Fibroblast of skin of right quadriceps (primary cell): ENCODE measurements at places on chromosomes 7 and 10.
A peak's percentile ranks its signal among the peaks of the same experiment; 100 is the strongest.

DNA sequence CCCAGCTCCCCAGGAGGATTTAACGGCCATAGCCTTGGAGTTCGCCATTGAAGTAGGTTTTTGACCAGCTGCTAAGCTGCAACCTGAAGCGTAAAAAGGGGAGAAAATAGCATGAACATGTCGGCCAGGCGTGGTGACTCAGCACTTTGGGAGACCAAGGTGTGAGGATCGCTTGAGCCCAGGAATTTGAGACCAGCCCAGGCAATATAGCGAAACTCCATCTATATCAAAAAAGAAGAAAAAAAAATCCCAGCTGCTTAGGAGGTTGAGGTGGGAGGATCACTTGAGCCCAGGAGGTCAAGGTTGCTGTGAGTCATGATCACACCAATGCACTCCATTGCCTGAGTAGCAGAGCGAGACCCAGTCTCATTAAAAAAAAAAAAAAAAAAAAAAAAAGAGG lies 32.2 kb upstream of the MCU start:
- DNase-seq = no peak

GRCh38 chr10:49649294-49649693 lies 30.2 kb upstream of the C10orf53 start:
- DNase-seq = no peak

DNA sequence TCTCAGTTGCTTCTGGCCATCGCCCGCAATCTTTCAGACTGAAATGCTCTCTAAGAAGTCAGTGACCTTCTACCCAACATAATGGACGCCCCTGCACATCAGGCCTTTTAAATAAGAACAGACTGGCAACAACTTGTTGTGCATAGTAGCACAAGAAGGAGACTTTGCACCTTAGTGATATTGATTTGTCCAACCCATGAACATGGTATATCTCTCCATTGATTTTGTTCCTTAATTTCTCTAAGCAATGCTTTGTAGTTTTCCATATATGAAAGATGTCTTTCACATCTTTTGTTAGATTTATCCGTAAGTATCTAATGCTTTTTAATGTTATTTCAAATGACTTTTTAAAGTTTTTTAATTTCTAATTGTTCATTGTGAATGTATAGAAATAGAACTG lies 4.3 kb downstream of the IL15RA start:
- DNase-seq = no peak

GRCh38 chr7:23418046-23418445 lies 52.2 kb downstream of the IGF2BP3 start:
- DNase-seq = peak; percentile 42

- DNase-seq = peak; percentile 64
Measured at GRCh38 chr7:128209229-128210035, 31.6 kb upstream of the LEP start.

- no peak for DNase-seq
Measured at GRCh38 chr7:127231415-127231814, 21.3 kb downstream of the GRM8 start.

DNA sequence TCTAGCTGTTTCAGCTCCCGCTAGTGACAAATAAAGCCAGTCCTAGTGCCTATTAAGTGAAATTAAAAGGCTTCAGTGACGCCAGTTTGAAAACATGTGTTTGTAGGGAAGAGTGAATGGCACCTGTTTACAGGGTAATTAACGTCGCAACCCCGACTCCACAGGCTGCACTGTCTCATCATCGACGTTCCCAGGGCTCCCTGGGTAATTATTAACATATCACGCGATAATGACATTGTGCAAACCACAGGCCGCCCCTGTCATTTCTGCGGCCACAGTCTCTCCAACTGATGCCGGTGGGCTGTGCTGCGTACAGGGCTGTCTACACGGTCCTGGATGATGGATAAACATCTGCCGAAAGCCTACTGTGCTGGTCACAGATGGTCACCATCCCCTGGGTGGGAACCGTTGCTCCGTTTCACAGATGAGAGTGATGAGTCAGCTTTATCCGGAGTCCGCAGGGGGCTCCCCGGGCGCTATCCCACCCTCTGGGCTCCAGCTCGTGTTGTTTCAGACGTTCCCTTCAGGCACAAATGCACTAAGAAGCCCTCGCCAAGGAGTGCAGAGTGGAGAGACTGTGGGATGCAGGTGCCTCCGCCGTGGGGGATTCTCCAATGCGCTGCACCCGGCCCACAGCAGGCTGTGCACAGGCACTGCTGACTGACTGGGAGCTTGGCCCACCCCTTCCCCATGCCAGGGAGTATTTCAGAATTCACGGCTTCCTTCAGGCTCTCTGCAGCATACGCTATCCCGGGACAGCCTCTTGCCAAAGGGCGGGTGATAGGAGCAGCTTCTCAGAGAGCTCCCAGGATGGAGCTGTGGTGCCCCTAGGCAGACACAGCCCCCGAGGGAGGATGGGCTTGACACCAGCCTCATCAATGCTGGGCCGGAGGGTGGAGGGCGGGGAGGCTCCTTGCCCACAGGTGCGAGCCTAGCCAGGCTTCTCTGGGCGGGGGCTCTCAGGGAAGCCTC lies 491.8 kb upstream of the FOXK1 start:
- DNase-seq = no peak

- no peak for DNase-seq
Measured at GRCh38 chr10:58609532-58610150, 97.0 kb downstream of the BICC1 start.

DNA sequence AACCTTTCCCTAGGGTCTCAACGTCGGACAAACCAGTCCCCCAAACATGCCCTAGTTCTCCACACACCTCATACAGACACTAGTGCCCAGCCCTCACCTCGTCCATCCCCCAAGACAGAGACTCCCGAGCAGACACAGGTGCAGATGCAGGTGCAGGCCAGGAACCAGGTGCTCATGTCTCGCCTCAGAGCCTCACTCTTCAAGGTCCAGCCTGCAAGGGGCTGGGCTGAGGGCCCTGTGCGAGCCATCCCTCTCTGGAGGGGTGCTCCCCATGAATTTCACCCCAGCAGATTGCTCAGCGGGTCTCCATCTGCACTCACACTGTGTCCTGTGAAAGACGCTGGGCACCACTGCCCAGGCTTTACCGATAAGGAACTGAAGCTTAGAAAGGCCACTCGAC lies 36.9 kb upstream of the TUBB8 start:
- no peak for DNase-seq

- no peak for DNase-seq
Measured at GRCh38 chr10:93796167-93796566, 38.4 kb downstream of the LGI1 start.

DNA sequence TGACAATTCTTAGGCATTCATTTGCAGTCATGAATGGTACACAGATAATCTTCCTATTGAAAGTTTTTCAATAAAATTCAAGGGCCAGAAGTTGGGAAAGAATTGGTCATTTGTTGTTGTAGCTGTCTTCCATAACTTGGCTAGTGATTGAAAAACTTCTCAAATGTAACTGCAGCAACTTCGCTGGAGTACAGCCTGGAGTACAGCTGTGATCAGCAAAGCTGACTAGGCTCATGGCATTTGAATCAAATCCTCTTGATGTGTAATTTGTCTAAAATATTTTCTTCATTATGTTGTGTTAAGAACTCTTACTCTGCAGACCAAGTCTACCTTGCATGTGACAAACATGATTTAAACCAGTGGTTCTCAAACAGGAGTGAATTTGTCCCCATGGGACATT lies 226.5 kb upstream of the STEAP1 start:
- no peak for DNase-seq

GRCh38 chr10:29081951-29082685 lies 206.8 kb upstream of the LYZL1 start:
- DNase-seq = no peak

DNA sequence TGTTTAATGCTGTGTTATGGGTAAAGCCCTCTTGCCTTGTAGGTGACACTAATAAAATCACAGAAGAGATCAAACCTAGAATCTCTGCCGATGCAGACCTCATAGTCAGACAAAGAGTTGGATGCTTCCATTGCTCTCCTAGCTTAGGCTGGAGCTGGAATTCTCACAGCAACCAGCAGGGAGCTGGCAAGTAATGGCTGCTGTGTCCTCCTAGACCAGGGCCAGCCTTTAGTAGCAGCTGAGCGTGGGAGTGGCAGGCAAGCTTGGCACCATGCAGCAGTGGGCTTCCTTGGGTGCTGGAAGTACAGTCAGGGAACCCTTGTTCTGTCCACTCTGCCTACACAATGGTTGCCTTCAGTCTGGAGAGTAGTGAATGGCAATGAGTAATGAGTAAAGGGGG lies 598.3 kb upstream of the GALNT17 start:
- DNase-seq = no peak

DNA sequence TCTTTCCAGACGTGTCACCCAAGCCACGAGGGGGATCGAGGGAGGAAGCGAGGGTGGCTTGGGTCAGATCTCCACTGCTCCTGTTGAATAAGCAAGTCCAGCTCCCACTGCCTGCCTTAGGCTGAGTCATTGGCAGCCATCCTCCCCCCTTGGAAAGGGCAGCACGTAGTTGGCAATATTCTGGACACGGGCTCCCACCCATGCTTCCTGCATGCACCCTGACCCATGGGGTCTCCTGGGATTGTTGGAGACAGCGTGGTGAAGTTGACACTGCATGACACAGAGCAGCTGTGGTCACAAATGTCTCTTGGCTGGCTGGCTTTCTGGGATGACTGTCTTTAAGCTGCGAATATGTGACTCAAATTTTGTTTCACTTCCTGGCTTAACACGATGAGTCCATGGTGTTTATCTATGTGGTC lies 11.2 kb downstream of the BTBD16 start:
- peak; percentile 13 for DNase-seq

- DNase-seq = no peak
Measured at GRCh38 chr7:78792006-78792405, 661.5 kb downstream of the MAGI2 start.

DNA sequence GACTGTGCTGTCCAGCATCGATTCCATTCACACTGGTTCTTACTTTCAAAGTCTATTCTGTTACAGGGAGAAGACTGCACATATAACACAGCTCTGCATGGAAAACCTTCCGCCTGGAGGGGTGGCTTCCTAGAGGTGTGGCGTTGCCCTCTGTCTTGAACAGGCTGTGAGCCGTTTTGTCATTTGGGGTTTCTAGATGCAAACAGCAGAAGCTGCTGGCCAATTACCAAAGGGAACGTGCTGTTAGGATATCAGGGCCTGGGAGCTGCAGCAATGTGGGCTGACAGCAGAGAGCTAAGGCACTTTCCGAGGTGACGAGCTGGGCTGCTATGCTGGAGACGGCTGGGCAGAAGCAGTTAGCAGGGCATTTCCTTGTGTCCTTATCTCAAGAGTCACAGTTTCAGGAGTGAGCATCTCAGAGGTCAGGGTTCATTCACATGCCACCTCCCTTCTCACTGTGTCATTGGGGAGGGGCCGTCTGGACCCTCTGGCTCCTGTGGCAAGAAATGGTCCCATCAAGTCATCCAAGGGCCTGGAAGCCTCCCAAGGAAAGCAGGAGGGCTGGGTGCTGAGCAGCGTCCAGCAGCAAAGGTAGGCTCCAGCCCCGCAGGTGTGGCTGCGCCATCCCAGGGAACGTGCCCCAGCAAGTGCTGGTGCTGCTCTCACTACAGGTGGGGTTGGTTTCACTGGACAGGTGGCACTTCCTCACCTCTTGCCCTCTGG lies 106.5 kb downstream of the WDR37 start:
- no peak for DNase-seq

GRCh38 chr7:114802632-114803031 lies 119.3 kb upstream of the MDFIC start:
- DNase-seq = no peak

DNA sequence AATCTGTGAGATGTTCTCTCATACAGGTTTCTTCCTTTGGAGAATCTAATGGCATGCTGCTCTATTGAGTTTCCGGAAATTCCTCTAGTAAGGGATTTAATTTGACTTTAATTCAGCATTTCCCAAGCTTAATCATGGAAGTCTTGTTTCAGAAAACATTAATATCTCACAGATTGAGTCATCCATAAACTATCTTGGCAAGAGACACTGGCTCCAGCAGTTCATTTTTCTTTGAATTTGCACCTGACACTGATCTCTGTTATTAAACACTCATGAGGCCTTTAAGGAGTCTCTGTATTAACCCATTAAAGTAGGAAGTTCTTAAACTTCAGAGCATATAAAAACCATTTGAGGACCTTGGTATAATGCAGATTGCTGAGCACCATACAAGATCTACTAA lies 3.6 kb upstream of the ITGB8 start:
- peak; percentile 51 for DNase-seq

DNA sequence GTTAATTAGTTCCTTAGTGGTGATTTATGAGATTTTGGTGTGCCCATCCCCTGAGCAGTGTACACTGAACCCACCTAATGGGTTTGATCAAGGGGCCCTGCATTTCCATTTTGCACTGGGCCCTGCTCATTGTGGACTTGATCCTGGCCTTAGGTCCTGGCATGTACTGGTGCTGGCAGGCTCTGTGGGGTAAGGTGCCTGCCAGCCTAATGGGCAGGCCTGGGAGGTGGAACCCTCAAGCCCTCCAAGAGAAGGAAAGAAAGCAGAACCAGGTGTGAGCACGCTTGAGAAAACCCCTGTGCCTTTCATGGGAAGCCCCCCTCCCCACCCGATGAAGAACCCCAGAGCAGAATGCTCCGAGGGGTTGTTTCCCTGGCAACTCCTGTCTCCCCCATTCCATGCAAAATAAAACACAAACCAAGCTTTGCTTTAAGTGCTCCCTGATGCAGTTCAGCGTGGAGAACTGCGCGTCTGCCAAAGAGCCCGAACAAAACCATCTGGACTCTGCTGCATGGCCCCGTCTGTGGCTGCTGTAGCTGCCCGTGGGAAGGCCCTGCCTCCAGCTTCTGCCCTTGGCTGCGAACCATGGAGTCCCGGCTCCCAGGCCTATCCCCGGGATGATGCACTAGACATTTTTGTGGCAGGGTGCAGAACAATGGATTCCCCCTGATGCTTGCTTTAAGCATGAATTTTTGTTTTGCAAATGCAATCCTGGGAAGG lies 123.3 kb downstream of the PRPF18 start:
- DNase-seq = no peak

DNA sequence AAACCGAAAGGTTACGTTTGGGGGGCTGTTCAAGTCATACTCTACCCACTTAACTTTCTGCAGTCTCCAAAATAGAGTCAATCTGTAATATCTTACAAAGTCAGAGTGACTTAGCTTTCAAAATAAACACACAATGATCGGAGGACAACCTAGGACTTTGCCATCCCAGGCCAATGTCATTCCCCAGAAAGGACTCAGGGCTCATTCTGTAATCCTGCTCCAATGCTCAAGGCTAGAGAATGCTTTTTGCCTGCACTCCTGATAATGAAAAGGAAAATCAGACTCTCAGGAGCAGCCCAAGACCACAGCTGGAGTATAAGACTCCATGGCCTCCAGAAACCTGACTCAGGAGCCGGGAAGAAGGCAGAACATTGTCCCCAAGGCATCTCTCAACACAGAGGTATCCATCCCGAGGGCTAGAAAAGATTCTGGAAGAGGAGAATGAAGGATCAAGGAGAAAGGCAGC lies 28.5 kb upstream of the ASCC1 start:
- DNase-seq = no peak
